ENCODE measurements at places on chromosomes 11 and 22.

- DNase-seq = no peak
These were observed 8.3 kb downstream of the SRSF8 start for GRCh38 chr11:95074792-95075563.

- DNase-seq = no peak
These were observed 36.6 kb downstream of the GAS2 start for GRCh38 chr11:22703040-22703439.

GRCh38 chr11:4654635-4655369, 11.0 kb downstream of the OR51E1 start:
- DNase-seq = no peak

DNA sequence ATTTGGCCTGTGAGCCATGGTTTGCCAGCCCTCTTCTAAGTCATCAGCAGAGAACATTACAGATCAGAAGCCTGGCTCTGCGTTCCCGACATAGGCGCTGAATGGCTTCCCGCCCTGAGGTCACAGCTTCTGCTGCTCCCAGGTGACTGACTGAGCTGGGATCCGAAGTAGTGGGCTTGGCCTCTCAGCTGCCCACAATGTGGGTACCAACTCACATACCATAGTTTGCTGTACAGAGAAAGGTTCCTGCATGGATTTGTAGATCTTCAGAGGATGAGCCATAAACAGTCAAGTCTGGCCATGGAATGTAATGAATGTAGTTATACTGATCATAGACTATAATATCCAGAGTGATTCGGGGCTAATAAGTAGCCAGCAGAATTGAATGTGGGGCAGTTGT, 42.6 kb downstream of the TEAD1 start:
- no peak for DNase-seq

- no peak for DNase-seq
These were observed 16.5 kb upstream of the CDC42EP2 start for GRCh38 chr11:65298131-65298535.
